ENCODE measurements at places on chromosomes 12 and 14.
A peak's percentile ranks its signal among the peaks of the same experiment; 100 is the strongest.

- DNase-seq = no peak
Measured at GRCh38 chr12:12979731-12980259, 20.3 kb downstream of the HEBP1 start.

GRCh38 chr14:99479160-99479905, 1.3 kb downstream of the SETD3 start:
- DNase-seq = no peak

- DNase-seq = no peak
Measured at GRCh38 chr12:82694970-82695369, 8.3 kb downstream of the TMTC2 start.

DNA sequence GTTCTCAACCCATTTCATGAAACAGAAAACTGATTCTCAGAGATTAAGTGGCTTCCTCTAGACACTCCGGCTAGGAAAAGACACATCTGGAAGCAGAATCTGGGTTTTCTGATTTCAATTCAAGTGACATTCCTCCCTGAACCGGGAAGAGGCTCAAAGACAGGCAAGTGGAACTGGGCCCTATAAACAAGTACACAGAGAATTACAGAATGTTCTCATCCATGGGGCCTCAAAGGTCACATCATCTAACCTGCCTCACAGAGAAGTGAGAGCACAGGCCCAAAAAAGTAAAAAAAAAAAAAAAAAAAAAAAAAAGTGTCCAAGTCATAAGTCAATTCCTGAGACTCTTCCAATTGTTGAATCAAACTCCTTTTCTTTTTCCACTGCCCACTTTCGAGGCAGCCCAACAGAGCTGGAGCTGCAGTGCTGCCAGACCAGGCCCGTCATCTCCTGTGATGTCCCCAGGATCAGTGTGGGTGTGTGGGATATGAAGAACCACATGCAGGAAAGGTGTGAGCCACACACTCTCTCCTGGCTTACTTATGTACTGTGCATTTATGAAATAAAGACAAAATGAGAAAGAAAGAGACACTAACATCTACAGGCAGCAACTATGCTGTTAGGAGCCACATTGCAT, 2.8 kb upstream of the KRT1 start:
- DNase-seq = no peak

DNA sequence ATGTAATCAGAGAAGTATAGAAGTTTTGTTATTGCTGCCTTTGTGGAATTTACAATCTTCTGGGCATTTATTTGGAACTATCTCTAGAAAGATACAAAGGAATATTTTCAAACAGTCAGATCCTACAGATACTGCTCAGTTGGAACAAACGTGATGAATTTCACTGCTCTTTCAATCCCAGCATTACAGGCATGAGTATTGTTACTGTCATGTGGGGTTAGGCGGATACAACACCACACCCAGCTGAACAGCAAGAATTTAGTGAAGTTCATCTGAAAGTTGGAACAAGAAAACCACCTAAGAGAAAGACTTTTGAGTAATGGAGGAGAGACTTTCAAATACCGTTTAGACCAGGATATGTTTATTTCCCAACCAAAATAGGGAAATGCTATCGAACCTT, 123.3 kb upstream of the PLXNC1 start:
- DNase-seq = no peak

DNA sequence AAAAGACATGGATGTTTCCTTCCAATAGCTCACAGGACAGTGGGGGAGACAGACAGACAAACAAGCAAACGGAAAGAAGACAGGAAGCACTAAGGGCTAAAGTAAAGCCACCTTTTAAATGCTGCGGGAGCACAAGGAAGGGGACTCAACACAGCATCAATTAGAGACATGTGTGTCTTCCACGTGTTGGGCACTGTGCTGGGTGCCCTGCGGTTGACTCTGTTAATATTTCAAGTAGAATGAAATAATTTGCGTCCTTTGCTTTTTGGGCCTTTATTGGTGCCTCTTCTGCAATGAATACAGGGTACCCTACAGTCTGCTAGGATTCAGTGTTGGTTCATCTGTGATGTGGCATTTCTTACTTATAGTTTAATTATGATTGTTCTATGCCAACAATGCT, 90.9 kb upstream of the CPM start:
- DNase-seq = no peak

DNA sequence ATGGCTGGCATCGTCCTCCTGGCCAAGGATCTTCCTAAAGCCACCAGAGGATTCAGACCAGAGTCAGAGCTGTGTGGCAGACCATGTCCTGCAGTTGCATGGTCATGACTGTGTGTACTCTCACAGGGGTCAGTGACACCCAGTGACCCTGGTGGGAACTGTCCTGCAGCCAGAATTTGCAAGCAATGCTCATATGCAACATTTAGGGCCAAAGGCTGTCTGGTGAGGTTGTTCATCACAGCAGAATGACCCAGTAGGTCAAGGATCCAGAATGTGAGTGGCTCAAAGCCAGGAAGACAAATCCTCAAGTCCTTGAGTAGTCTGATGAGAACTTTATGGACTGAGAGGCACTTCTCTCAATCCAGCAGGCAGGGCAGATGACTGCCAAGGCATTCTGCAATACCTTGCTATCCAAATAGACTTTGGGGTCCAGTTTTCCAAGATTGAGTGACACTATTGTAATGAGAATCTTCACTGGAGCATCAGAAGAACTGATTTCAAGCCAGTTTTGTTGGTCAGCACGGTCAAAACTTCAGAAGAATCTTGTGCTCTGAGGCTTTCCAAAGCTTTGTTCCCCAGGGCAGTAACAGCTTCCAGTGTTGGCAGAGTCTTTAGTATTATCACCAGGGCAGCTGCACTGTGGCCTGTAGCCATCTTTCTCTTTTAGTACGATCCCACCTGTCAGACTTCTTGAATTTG, 122.0 kb downstream of the PTCSC3 start:
- DNase-seq = no peak

GRCh38 chr12:69534389-69534822, 50.9 kb upstream of the CCT2 start:
- peak; percentile 38 for DNase-seq

DNA sequence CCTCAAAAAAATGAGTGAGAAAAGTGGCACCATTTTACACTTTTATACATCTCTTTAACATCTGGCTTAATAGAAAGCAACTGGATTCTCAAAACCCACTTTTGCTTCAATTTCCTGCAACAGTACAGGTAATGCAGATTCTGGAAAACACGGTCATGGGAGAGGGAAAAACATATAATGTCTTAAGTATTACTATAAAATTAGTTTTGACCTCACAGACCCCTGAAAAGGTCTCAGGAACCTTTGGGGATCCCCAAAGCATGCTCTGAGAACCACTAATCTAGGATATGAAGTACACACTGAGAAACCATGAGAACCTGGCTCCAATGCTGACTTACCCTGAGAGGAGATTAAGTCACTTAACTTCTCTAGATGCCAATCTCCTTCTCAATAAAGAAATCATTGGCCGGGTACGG, 64.7 kb downstream of the PPP2R5E start:
- DNase-seq = no peak

DNA sequence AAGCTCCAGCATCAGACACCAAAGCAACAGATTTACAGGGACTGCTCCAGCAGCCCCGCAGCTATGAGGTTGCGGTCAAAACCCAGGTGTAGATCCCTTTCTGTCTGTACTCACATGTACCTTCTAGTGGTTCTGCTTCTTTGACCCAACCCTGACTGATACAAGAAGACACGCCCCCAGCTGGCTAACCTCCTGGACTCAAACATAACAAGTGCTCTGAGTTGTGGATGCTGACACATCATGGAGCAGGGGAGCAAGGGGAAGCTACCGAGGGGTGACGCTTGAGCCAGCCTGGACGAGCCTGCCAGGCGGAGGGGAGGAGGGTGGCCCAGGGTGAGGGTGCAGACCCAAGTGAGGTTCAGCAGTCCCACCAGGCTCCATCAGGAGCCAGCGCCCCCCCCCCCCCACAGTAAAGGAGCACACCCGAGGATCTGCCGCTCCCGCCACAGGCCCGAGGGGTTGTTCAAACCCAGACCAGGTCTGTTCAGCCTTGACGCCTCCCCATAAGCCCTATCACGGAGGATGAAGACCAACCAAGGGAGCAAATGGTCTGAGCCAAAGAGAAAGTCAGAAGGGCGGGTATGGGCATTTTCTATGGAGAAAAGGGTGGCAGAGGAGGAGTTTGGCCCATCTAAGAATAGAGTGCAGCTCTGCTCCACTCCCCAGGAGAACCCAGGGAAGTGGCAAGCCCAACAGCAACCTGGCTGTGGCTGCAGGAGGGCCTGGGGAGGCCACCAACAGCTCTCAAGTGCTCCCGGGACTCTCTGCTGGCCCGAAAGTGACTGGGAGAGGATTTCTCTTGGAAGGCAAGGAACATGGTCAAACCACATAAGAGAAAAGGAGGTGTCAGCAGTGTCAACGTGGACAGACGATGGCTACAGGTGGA, 229.4 kb downstream of the BCL11B start:
- no peak for DNase-seq

DNA sequence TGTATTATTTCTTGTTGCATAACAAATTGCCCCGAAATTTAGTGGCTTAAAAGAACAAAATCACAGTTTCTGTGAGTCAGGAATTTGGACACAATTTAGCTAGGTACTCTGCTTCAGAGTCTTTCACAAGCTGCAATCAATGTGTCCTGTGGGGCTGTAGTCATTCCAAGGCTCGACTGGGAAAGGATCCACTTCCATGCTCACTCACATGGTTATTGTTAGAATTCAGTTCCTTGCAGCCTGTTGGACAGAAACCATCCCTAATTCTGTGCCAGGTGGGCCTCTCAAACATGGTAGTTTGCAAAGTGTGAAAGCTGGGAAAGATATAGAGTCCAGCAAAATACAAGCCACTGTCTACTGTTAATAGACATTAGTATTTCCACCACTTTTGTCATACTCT, 59.7 kb upstream of the ARID2 start:
- DNase-seq = no peak

DNA sequence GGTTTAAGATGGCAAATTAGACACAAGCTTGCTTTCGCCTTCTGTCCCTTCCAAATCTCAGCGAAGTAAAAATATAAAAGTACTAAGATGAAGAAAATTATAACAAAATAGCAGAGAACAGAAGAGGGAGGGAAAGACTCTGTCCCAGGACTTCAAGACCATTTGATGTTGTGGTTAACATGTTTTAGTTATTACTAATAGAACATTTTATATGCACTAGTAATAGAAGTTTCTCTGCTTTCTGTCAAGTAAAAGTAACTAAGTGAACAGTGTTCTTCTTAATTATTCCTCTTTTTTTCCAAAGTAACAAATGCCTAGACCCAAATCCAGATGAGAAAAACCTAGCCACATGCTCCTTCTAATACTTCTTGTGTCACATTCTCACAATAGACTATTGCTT, 85.1 kb upstream of the DAAM1 start:
- DNase-seq = no peak

GRCh38 chr14:99430491-99430890, 50.2 kb downstream of the SETD3 start:
- peak; percentile 28 for DNase-seq

GRCh38 chr12:19138551-19138950, 9.0 kb downstream of the PLEKHA5 start:
- DNase-seq = no peak

- no peak for DNase-seq
Measured at GRCh38 chr14:67191768-67192290, 2.6 kb downstream of the GARIN2 start.
